GM03348 (cell line): ENCODE measurements at places on chromosomes 4 and X.

- DNase-seq: peak; percentile 15
Measured at GRCh38 chrX:52852110-52852860, 15.6 kb downstream of the XAGE3 start.

DNA sequence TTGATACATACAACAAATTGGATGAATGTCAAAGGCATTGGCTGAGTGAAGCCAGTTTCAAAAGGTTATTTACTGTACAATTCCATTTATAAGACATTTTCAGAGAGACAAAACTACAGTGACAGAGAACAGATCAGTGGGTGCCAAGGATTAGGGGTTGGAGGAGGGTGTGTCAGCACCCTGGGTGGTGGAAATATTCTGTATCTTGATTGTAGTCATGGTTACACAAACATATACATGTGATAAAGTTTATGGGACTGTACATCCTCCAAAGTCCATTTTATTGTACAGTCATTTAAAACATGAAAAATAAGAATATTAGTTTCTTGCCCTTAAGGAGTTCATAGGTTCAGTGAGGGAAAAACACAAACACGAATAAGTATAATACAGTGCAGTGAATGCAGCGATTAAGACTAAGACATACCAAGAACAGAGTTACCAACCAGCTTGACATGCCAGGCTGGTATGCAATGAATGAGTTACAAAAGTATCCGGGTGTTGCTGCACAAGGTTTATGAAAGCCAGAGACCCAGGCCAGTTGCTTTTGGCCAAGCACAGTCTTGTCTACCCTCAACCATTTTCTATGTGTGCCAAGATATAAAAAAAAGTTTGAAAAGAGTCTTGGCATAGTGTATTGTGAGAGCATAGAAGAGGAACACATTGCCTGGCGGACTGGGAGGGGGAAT lies 123.6 kb downstream of the MSL3 start:
- DNase-seq: no peak

DNA sequence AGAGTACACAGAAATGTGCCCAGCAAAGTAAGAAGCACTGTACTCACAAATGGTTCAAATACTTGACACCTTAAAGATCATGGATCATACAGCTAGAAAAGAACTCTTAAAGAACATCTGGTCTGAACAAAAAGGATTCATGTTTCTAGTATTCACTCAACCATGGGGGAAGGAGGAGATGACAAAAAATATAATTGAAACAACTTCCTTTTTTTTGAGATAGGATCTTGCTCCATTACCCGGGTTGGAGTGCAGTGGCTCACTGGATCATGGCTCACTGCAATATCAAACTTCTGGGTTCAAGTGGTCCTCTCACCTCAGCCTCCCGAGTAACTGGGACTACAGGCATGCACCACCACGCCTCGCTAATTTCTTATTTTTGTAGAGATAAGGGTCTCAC lies 6.0 kb downstream of the DHX15 start:
- DNase-seq: no peak

GRCh38 chrX:15509845-15510244 lies 9.2 kb downstream of the BMX start:
- no peak for DNase-seq

DNA sequence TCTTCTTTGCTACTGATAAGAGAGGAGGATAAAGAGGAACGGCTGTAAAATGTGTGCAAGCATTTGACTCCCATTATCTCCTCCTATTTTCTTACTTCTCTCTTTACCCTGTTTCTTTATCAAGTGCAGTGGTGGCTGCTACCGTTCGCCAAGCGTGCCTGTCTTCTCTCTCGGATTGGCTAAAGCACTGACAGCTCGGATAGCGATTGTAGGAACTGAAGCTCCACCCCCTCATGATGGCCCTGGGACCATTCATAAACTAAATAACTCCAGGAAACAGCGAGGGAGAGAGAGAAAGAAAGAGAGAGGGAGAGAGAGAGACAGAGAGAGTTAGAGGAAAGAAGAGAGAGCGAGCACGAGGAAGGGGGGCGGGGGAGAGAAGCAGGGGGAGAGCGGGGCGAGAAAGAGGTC lies 305 bp upstream of the MAB21L2 start:
- DNase-seq: no peak

DNA sequence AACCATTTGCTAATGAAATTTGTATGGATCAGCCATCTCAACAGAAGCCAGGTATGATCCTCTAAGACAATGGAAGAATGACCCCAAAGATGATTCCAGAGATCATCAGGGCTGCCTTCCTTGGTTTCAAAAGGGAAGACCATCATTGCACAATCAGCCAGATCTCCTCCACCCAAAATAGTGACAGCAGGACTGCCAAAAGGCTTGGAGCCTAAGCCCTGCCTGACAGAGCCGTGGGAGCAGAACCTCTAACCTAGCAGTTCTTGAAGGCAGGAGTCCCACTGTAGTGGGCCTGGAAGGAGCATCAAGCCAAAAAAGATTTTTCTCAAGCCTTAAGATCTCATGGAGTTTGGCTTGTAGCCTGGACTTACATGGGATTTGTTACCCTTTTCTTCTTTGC lies 226.0 kb downstream of the RASL11B start:
- no peak for DNase-seq

DNA sequence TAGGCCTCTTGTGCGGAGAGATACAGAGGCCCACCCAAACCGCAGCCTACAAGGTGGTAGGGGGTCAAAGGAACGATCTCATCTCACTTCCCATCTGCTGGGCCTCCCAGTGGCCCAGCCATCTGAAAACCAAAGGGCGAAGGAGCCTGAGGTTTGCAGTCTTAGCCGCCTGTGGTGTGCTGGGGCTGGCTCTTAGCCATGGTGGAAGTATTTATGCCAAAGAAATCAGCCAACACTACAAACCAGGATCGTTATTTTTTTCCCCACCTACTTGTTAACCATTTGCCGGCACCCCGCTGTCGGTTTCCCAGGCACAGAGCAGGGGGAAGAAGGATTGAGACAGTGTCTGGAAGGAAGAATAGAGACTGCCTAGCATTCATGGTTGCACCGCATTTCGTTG lies 30.9 kb upstream of the CDKL5 start:
- DNase-seq: no peak

DNA sequence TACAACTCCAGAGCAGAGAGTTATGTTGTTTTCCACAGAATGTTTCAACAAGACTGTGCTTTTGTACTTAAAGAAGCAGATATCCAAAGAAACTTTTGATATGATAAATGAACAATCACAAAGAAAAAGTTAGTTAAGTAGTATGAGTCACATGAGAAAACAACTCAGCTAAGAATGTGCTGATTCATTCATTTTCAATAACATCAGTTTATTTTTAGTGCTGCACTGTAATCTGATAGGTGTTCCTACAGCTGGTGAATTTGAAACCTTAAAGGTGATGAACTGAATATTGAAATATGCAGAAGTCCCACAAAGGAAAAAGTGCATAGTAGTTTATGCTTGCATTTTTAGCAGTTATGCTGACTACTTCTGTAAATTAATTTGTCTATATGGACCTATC lies 180.3 kb upstream of the TENM3 start:
- peak; percentile 69 for DNase-seq

DNA sequence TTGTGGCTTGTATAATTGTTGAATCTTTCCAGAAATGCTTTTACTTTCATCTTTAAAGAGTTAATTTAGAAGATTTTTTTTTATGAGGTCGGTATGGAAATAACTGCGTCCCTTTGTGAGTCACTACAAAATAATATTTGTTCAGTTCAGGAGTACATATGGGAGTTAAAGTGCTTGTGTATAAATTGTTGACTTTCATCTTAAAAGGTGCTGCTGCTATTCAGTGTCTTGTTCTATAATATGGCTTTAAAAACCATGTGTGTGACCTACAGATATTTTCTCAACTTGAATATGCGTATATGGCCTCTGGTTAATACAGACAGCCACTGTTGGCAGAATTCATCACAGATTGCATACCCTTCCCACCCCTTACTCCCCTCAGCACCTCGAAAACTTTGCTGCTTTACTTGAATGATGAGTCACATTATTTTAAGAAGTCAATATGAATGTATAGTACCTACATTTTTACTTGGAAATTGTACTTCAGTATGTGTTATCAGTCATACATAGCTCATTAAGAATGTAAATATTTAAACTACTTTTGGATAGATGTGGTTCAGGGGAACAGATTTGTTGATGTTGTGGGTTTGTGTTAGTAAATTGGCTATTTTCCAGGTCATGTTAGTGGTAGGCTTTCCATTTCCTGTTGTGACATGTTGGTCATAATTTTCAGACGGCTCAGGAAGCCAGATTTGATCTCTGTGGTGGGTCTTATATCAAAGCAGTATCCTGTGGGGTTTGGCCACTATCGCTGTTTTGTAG lies 1.5 kb downstream of the CLCN3 start:
- DNase-seq: no peak

DNA sequence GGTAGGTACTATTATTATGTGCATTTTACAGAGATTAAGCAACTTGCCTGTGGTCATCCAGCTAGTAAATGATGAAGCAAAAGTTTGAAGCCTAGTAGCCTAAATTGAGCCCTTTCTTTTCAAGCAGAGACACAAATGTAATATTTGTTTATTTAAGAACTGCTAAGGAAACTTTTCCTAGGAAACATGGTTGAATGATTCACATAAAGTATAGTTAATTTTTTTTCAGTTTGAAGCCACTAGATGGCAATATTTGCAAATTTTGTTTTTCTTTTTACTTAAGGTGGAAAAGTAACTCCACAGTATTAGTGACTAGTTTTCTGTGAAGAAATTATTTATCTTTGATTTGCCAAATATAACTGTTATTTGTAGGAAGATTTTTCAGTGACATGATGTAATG lies 52.8 kb upstream of the ANKRD17 start:
- peak; percentile 48 for DNase-seq

DNA sequence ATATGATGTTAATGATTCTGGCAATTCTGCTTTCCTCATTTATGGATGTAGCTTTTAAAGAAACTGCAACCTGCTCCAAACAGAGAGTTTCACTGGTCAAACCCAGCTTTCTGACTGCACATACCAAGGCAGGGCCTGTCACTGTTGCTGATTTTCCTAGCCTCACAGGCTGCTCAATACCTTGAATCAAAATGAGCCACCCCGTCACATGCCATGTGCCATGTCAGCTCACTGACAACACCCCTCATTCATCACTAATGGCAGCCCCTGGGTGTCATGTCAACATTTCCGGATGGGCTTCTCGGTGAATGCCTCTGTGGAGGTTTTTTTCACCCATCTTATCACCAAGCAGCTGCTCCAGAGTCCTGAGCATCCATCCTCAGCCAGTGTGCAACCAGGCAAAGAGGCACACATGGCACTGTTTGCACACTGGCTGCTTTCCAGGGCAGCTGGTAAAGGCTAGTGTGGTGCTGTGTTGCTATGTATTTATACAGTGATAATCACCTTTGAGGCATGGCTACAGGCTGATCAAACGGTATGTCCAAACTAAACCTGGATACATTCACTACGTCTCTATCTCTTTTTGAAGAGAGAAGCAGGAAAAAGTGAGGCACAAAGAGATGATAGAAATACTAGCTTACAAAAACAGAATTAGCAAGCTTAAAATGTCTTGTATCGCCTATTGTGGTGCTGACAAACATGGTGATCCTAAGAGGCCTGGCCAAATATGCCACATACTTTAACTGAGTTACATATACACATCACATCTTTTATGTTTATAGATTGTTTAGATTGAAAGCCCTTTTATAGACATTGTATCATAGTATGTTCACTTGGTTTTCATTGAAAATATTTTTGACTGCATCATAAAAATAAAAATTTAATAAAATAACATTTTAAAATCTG lies 94.6 kb upstream of the INPP4B start:
- DNase-seq: no peak

- no peak for DNase-seq
Measured at GRCh38 chrX:23332101-23332887, 2.4 kb upstream of the PTCHD1 start.

- peak; percentile 26 for DNase-seq
Measured at GRCh38 chr4:17807446-17807845, 3.1 kb downstream of the DCAF16 start.
